ENCODE measurements at places on chromosomes 1 and 21.

GRCh38 chr21:36245649-36246048, 74.3 kb upstream of the MORC3 start:
- no peak for DNase-seq

DNA sequence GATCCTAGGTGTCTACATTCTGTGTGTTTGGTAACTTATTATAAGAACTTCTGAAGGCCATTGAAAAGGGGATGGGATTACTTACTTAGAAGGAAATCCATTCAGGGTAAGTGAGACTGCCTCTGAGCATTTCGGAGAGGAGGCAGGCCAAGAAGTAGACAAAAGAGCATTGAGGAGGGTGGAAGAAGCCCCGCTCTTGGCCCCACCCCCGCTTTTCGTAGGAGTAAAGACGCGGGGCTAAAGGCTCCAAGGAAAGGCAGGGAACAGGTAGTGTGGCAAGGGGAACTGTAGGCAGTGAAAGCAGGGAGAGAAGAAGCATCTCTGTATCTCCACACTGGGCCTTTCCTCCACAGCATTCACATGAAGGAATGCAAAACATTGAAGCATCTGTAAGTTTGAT, 51.8 kb upstream of the GRIK1 start:
- no peak for DNase-seq

GRCh38 chr1:63877816-63878215, 104.0 kb downstream of the ROR1 start:
- no peak for DNase-seq

DNA sequence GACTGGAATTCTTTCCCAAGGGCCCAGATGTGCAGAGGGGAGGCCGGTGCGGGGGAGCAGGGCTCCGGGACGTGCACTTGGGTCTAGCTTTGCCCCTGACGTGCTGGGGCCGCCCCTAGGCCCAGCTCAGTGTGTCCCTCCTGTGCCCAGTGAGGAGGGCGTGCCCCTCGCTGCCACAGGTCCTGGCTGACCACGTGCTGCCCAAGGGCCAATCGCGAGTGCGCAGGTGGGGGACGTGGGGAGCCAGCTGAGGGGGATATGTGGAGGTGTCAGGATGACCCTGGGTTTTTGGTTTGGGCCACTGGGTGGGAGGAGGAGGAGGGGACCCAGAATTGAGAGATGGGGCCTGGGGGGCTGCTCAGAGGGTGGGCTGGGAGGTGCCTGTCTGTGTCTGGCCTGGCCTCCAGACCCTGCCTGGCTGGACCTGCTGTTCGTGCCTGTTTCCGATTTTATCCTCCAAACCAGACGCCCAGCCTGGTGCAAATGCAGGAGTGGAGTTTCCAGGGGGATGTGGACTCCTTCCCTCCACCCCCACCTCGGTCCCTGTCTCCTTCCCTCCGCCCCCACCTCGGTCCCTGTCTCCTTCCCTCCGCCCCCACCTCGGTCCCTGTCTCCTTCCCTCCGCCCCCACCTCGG, 6.1 kb upstream of the RNF223 start:
- peak; percentile 65 for DNase-seq

- no peak for DNase-seq
Measured at GRCh38 chr1:156056326-156056849, 1.8 kb downstream of the LAMTOR2 start.

DNA sequence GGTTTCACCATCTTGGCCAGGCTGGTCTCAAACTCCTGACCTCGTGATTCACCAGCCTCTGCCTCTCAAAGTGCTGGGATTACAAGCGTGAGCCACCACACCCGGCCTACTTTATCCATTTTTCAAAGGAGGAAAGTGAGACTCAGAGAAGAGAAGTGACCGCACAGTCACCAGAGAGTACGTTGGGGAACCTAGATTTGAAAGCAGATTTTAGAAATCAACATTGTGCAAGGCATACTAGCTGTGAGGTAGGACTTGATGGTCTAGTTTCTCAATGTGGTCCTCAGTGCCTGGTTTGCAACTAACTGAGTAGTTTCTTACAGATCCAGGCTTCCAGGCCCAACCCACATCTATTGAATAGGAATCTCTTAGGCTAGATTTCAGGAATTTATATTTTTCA, 1.7 kb upstream of the PRCC start:
- no peak for DNase-seq

- DNase-seq, result no peak
Measured at GRCh38 chr1:246170574-246171261, 336.4 kb downstream of the SMYD3 start.

DNA sequence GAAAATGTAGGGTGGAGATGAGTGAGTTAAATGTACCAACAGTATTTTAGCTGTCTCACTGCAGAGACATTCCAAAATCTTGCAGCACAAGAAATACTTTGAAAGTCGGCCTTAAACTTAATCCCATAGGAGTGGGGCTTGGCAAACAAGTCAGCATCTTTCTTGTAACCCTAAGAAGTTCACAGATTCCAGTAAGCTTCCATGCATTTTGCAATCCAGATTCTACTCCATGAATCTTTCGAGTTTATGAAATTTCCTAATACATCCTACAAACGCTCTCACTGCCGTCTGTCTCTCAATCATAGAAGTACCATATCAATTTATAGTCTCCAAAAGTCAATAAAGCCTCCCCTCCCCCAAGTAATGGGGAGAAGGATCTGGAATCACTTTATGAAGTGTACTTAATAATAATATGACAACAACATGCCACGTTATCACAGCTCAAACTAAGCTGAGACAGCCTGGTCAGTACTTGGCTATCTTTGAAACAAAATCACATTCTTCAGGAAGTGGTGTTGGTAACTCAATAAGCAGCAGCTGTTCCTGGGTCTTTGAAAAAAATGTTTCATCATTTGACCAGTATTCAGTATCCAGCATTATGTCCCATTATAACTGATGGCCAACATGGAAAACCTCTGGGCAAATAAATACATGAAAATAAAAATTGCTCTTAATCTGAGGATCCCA, 317.4 kb upstream of the RUNX1 start:
- DNase-seq, result no peak

GRCh38 chr1:109821221-109821669, 57.5 kb upstream of the EPS8L3 start:
- no peak for DNase-seq

DNA sequence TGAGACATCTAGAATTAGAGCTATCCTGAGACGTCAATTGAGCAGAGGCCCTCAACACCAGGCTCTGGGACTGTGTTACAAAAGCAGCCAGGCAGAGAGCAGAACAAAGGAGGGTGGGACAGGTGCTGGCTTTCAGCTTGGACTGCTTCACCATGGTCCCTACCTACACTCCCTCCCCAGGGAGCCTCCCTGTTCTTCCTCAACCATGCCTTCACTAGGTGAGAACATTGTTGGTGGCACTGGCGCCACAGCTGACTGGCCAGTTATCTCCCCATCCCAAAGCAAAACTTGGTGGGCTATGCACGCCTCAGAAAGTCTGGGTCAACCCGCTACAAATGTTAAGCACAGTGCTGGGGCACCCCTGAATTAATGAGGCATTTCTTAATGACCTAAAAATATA, 87.8 kb downstream of the NMNAT2 start:
- peak; percentile 10 for DNase-seq

- no peak for DNase-seq
Measured at GRCh38 chr1:54711536-54711935, 4.1 kb upstream of the TTC4 start.

DNA sequence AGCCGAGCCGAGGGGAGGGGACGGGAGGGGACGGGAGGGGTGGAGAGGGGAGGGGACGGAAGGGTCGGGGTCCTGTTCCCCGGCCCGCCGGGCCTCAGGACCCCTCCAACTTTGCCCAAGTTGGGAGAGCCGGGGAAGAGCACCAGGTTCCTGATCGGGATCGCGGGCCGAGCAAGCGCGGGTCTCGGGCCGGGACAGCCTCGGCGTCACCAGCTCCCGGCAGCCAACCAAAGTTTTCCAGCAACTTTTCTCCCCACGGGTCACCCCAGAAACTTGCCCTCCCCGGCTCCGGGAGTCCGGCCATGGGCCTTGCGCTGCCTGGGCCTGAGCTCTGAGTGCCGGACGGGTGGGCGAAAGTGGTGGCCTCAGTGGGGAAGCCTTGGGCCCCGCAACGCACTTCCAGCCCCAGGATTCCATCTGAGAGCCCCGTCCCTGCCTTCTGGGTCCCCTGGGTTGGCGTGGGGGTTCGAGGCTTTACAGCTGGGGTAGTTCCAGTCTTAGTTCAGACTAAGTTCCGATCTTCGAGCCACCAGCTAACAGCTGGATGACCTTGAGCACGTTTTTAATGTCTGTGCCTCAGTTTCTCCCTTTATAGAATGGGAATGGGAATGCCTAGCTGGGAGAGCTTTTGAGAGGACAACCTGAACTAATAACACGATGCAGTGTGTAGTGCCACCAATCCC, 458 bp downstream of the ZC3H12A start:
- DNase-seq, result peak; percentile 42

- no peak for DNase-seq
Measured at GRCh38 chr1:107574044-107574443, 390.9 kb downstream of the VAV3 start.

DNA sequence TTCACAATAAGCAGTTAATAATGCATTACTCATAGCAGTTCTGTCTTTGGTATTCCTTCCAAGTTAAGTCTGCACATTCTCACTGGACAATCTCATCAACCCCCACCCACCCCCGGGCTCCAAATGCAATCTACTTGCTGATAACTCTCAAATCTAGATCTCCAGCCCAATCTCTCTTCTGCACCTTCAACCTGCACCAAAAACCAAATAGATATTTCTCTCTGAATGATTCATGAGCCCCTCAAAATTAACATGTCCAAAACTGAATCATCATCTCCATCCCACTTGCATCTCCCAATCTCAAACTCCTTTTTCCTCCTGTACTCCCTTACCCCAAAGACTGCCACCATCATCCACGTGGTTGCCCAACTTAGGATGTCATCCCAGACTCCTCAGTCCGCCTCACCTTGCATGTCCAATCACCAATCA, 2.7 kb downstream of the DOCK7 start:
- no peak for DNase-seq

GRCh38 chr1:31706384-31707058, 2.7 kb upstream of the COL16A1 start:
- no peak for DNase-seq

- no peak for DNase-seq
Measured at GRCh38 chr1:180494370-180494769, 8.0 kb downstream of the ACBD6 start.

- no peak for DNase-seq
Measured at GRCh38 chr1:226778657-226779058, 39.6 kb upstream of the ITPKB start.

DNA sequence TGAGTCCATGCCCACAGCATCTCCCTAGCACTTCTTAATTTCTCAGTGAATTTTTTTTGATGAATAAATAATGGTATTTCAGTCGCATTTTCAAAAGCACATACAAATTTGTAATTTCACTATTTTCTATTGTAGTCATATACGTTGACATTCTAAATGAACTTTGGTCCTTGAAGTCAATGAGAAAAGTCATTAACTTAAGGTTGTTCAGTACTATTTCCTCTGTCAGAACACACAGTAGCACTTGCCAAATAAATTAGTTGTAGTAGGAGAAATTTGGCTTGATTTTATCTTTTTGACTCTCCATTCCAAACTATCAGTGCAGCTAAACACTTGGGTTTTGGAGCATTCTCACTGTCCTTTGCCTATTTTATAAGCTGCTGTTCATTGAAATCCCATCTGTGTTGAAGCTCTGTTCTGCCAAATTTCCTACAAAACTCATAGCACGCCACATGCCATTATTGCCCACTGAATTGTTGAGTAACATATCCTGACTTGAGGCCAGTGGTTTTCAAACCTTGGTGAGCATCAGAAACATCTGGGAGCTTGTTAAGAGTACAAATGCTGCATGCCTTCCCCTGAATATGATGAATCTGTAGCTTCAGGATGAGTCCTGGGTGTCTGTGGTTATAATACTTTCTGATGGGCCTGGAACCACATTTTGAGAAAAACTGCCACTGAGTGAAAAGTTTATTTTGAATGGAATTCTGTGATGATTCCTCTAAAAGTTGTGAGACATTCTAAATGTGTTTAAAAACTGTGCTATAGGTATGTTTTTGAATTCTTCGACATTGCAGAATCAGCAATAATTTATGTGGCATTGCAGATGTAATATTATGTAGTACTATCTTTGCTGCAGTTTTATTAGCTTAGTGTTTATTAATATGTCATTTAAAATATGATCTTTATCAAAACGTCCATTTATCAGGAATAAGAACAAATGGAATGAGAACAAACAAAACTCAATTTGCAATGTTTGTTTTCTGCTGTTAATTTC, 78.9 kb downstream of the DNM3 start:
- no peak for DNase-seq

DNA sequence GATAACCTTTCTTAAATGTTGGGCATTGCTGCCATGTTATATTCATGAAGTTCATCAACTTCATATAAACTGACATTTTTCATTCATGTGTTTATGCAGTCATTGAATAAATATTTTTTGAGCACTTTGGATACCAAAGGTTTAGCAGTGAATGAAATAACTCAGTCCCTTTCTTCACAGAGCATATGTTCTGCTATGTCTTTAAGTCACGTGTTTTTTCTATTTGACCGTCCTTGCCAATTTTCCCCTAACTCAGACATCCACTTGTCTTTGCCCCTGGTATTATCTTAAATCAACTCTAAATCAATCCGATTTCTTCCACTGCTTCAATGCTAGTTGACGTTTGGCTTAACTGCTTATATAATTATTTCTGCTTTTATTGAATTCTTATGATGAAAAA, 16.6 kb downstream of the ADARB1 start:
- no peak for DNase-seq

DNA sequence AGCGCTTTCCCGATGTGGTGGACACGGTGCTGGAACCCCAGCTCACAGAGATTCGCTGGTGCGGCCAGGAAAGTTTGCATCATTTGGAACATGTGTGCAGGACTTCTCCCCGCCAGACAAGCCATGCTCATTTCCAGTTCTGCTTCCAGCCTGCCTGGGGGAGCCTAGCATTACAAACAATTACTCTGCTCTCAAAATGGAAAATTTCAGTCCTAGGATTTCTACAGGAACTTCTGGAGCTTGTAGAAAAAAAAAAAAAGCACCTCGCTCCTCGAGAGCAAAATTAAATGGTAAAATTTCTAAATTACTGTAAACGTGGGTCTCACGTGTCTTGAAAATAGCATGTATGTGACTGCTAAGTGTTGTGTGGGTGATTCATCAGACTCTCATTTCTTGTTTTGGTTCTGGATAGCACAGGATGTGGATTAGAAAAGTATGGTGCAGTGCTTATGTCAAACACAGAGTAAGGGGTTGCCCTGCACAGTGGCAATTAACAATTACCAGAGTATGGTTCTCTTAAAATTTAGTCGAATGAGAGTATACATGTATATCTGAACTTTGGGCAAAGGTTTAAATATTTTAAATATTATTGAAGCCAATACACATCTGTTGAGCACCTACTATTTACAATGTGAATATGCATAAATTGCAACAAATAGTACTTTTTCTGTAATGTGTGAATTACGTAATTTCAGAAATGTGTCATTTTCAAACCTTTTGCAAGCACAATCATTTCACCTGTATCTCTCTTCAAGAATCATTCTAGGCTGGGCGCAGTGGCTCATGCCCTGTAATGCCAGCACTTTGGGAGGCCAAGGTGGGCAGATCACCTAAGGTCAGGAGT, 61.8 kb upstream of the PTGFRN start:
- DNase-seq, result no peak

DNA sequence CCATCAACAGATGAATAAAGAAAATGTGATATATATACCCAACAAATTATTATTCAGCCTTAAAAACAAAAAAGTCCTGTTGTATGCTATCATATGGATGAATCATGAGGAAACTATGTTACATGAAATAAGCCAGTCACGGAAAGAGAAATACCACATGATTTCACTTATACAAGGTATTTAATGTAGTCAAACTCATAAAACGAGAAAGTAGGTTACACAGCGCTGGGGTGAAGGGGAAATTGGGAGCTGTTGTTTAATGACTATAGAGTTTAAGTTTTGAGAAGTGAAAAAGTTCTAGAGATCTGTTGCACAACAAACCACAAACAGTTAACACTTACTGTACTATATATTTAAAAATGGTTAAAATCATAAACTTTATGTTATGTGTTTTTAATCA, 58.5 kb downstream of the SLC25A24 start:
- DNase-seq, result no peak
